T1000 (cell line): ENCODE measurements at places on chromosomes 2 and 18.

DNA sequence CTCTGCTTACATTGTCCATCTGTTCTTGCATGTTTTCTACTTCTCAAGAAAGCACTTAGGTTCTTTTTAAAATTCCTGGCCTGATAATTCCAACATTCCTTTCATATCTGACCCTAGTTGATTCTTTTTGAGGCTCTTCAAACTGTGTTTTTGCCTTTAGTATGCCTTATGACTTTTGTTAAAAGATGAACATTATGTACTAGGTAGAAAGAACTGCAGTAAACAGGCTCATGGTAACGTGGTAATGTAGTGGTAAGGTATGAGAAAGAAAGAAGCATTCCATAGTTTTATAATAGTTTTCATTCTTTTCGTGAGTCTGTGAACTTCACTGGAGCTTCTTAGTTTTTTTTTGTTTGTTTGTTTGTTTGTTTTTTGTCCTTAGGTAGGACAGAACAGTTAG, 306.4 kb downstream of the MBD2 start:
- DNase-seq: no peak

DNA sequence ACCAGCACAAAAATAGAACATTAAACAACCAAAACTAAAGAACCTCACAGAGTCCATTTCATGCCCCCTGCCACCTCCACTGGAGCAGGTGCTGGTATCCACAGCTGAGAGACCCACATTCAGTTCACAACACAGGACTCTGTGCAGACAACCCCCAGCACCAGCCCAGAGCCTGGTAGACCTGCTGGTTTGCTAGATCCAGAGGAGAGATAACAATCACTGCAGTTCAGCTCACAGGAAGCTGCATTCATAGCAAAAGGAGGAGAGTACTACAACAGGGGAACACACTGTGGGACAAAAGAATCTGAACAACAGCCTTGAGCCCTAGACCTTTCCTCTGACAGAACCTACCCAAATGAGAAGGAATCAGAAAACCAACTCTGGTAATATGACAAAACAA, 326.7 kb downstream of the METTL4 start:
- no peak for DNase-seq

DNA sequence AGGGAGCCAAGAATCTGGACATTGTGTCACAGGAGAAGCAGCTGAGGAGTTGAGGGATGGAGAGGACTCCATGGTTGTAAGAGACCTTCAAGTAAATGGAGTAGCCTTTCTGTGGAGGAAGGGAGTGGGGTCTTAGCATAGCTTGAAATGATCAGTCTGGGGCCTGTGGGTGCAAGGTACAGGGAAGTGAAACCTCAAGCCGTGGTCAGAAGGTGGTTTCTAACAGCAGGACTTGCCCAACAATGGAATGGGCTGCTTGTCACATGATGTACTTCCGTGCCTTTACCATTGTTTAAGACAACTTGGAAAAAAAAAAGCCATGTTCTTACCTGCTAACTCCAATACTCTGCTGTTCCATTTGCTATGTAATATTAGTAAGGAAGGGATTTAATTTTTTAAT, 140.7 kb downstream of the LDLRAD4 start:
- DNase-seq: no peak

- DNase-seq: no peak
These were observed 19.7 kb upstream of the FHL2 start for GRCh38 chr2:105418522-105418921.

DNA sequence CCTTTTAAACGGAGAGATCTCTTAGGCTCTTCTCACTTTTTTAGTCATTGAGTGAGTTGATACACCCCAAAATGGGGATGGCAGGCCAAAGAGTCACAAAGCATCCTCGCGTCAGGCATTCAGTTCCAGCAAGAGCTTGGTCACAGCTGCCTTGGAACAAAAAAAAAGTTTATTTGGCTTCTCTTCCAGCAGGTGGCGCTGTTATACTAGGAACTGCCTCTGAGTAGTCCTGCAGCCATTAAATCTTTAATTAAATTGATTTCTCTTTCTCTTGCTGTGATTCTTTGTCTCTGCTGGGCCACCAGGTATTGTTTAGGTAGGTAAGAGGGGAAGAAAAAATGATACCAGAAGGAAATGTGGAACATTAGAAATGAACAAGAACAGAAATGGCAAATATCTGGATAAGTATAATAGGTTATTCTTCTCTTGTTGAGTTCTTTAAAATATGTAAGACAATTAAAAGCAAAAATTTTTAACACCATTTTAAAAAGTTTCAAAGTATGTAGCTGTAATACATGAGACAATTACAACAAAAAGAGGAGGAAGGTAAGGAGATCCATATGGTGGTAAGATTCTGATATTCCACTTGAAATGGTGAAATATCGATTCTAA, 175.1 kb downstream of the GALNT1 start:
- no peak for DNase-seq

DNA sequence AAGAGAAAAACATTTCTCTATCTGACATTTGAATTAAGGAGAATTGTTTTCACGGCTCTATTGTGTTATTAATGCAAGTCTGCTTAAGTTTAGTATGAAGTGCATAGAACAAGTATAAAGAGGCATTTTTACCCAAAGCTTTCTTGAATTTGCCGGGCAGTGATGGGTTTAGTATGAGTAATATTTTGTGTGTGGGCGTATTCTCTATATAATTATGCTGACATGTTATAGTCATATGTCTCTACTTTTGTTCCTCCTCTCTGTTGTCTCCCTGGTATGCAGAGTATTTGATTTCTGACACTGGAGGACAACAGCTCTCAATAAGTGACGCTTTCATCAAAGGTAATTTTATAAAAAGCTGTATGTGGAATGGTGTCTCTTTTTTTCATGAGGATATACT, 45.9 kb downstream of the PIKFYVE start:
- DNase-seq: no peak

GRCh38 chr18:78816114-78816513, 163.5 kb upstream of the SALL3 start:
- DNase-seq: no peak

DNA sequence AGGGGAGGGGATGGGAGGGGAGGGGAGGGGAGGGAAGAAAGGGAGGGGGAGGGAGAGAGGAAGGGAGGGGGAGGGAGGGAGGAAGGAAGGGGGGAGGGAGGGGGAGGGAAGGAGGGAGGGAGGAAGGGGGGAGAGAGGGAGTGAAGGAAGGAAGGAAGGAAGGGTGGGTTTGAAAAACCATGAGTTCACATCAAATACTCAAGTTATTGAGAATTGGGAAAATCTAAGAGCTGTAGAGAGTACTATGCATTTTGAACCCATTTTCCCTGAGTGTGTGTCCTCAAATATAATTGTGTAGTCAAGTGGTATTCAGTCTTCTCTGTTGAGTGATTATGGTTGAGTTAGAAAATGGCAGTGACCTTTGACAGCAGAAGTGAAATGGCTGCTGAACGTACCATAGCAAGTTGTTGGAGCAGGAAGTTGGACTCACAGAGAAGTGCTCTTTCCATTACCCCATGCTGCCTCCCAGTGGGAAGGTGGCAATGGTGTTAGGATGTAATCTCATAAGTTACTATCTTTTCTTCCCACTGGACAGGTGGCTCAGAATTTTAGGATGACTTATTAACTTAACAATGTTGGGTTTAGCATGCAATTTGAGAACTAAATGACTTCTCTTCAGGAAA, 214.6 kb downstream of the SETBP1 start:
- DNase-seq: no peak

GRCh38 chr2:105708697-105709096, 36.0 kb upstream of the NCK2 start:
- DNase-seq: no peak

DNA sequence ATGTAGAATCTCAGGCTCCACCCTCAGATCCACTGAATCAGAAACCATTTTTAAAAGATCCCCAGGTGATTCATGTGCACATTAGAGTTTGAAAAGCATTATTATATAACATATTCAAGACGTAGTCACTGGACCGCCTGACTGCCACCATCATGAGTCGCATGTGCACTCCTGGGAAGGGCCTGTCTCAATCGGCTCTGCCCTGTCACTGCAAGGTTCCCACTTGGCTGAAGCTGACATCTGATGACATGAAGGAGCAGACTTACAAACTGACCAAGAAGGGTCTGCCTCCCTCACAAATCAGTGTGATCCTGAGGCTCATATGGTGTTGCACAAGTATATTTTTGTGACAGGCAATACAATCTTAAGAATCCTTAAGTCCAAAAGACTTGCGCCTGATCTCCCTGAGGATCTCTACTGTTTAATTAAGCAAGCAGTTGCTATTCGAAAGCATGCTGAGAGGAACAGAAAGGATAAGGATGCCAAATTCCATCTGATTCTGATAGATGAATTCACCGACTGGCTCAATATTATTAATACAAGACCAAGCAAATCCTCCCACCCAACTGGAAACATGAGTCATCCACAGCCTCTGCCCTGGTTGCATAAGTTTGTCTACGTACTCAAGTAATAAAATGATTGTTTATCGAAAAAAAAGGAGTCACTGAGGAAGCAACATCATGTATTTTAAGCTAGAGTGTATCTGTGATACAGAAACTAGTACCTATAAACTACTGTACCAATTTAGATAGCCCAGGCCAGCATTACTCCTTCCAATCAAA, 26.2 kb downstream of the ATAD2B start:
- DNase-seq: no peak

- no peak for DNase-seq
These were observed 282.2 kb downstream of the CYP26B1 start for GRCh38 chr2:71865391-71865965.

DNA sequence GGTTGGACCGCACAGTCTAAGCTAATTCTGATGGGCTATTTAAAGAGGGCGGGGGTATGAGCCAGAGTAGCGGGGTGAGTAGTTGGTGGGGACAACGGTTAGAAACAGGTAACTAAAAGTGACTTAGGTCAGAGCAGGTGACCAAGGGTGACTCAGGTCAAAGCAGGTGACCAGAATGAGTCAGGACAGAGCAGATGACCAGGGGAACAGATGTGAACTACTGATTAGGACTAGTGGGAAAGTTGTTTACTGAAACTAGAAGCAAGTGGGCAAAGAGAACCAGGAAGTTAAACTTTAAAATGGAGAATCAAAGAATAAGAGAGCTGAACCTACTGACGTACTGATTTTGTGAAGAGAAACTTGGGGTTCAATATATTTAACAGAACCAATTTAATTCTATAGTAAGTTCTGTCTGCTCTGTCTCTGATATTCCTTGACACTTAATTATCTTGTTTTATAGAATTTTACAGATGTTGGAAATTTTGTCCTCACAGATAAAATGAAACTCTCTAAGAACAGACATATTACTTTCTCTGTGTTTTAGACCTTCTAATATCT, 7.8 kb upstream of the LRRTM1 start:
- no peak for DNase-seq

DNA sequence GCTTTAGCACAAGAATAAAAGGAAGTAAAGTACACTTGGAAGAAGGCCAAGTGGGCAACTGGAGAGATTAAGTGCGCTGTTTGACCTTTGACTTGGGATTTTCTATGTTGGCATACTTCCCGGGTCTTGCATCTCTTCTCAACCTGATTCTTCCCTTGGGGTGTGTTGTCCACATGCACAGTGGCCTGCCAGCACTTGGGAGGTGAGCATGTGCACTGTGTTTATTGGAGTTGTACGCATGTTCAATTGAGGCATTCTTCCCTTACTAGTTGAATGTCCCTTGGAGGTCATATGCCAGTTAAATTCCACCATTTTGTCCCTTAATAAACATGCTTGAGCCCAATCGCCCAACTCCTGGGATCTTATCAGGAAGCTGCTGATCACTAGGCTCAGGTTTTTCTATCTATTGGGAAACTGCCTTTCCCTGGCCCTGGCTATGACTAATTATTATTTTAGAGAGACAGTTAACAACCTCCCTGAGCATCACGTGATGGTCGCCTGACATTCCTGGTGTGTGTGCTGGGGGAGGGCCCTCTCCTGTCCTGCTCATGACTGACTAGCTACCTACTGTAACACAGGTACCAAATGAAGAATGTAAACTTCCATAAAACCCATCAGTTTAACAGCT, 62.5 kb upstream of the RAPGEF4 start:
- DNase-seq: peak; percentile 41

DNA sequence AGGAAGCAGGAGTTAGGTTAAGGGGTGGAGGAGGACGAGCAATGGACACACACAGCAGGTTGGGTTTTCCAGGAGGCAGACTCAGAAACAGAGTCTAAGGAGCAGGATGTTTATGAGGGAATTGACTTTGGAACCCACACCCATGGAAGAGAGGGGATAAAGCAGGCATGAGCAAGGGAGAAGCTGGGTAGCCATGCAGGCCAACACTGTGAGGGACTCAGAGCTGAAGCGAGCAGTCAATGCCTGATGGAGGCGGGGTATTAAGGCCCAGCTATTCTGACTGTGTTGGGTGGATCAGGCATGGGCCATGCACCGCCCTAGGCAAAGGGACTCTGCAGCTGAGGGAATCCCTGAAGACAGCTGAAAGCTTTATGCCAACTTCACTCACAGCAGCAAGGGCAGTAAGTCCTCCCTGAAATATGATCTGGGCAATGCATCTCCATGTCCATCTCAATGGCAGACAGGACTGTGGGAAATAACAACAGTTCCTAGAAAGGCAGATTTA, 37.6 kb downstream of the TEX51 start:
- DNase-seq: no peak

DNA sequence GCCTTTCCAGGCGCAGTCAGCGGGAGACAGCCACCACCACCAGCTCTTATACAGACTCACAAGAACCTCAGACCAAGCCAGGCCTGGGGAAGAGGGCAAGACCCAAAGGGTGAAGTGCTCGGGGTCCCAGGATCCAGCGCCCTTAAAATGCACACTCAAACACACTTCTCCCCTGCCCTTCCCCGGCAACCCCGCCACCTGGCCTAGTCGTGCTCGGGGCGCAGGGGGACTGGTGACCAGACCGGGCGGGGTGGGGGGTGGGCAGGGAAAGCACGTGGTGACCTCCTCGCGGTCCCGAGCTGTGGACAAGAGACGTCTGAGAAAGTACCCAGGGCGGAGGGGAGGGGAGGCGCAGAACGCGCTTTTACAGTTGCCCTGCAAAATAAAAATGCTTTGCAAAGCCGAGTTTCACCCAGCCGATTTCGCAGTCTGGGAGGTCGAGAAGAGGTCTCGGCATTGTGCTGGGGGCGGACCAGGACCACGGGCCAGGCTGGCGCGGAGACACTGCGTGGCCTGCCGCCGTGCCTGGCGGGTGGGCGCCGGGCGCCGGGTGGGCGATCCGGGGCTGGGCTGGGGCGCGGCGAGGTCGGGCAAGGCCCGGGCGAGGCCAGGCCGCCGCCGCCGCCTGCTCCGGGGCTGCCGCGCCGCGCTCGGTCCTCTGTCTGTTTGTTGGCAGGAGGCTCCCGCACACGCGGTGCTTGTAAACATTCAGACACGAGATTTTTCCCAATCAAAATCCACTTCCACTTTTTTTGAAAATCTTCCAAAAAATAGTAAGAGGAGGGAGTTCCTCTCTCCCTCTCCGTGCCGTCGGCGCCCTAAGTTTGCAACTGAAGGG, 2.0 kb downstream of the BCL11A start:
- DNase-seq: peak; percentile 11

DNA sequence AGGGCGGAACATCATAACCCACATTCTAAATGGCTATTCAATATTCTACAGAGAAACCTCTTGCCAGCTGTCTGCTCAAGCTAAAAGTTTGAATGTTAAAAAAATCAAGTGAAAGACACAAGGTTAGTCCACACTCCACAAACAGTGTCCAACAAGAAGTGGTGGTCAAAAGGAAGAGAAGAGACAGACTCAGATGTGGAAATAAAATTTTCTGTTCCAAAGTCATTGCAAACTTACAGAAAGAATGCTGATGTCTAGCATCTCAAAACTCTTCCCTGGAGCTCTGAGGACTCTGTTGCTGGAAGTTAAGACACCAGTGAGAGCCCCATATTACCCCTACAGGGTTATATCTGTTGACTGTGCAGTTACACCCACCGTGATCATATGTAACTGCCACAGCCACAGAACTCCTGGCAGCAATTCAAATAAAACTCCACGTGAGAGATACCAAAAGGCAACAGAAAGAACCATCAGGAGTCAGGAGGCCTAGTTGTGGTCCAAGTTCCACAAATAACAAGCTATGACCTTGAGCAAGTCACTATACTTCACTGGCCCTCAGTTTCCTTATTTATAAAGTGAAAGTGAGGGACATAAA, 60.9 kb downstream of the AAK1 start:
- no peak for DNase-seq
